ENCODE measurements at places on chromosomes 7 and 10.

DNA sequence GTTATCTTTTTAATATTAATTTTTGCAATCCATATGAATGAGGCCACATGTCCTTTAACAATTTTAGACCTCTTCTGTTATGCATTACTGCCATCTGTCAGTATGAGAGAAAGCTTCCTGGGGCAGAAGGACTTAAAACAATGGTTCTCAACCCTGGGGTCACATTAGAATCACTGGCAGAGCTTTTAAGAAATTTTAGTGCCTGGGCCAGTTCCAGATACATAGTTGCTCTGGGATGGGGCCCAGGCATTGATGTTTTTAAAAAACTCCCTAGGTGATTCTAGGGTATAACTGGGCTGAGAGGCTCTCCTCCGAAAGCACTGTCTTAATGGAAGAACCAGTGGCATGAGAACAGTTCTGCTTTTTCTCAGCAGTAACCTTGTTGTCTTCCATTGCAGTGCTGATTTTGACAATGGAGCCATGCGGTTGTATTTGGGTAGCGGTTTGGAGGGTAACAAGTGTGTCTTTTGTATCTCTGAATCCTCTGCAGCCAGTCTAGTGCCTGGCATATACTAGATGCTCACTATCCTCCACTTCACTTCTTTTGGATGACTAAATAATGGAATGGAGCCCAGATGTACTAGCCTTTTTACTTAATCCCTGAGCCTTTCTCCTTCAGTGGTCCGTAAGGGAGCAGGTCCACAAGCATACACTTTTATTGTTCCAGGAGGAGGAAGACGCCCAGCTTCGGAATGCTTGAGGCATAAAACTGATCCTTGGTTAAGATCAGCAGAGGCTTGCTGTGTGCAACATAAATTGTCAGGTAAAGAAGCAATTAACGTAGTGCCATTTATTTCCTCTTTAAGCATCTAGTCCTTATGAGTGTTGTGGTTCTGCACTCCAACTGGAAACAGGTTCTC is 227.1 kb downstream of the AUTS2 start:
- no peak for DNase-seq

- no peak for DNase-seq
Measured at GRCh38 chr7:140684066-140684950, 11.6 kb downstream of the ADCK2 start.

DNA sequence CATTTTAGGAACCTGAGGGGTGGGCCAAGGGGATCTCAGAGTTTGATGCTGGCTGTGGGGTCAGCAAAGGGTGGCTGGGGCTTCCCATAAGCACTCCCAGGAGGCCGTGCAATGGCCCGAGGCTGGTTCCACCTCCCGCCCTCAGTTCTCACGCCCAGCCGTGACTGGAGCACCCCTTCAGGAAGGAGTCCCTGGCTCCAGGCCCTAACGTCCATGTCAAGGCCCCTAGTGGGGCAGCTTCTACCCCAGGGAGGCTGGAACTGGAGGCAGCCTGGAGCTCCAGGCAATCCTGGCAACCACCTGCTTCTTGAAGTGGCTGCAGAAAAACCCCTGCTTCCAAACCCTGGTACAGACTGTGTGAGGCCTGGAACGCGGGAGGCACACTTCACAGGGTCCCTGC is 165.5 kb downstream of the DIP2C start:
- DNase-seq: no peak

GRCh38 chr7:75572396-75572795 is 80.3 kb downstream of the SPDYE5 start:
- DNase-seq: no peak
